ENCODE measurements at places on chromosomes 7 and 10. TPM values are rescaled to one million over a fixed set of nuclear protein-coding genes. Genes with fewer than 3 reads are reported as not detected.

EN2 gene
- total RNA-seq, result 0.09 TPM

MNX1 gene
- not detected for total RNA-seq

DNA2 gene
- 4.0 TPM for total RNA-seq

AGMO gene
- 21.1 TPM for total RNA-seq

TAS2R4 gene
- 0.88 TPM for total RNA-seq

VSTM4 gene
- 20.3 TPM for total RNA-seq

HOGA1 gene
- total RNA-seq, result 8.7 TPM

ACBD5 gene
- total RNA-seq, result 15.3 TPM

CLDN4 gene
- not detected for total RNA-seq

CEP55 gene
- total RNA-seq, result 0.32 TPM

SNX10 gene
- total RNA-seq, result 65.6 TPM

GATA3 gene
- 3.1 TPM for total RNA-seq

STRIP2 gene
- total RNA-seq, result 6.5 TPM

SORCS1 gene
- 0.09 TPM for total RNA-seq

HYAL4 gene
- total RNA-seq, result not detected

HDAC9 gene
- total RNA-seq, result 51.5 TPM

PLCE1 gene
- 5.8 TPM for total RNA-seq

TMEM196 gene
- total RNA-seq, result 0.12 TPM

CDK14 gene
- total RNA-seq, result 25.2 TPM

TBL2 gene
- 51.6 TPM for total RNA-seq

TMEM248 gene
- total RNA-seq, result 108 TPM

LIPM gene
- total RNA-seq, result not detected

CALML3 gene
- total RNA-seq, result not detected

HMX3 gene
- total RNA-seq, result not detected
